ENCODE measurements at places on chromosomes 12 and 14.

GRCh38 chr14:51780006-51780692, 80.3 kb upstream of the GNG2 start:
- peak; percentile 74 for DNase-seq

GRCh38 chr12:46553266-46553665, 180.7 kb upstream of the SLC38A2 start:
- no peak for DNase-seq

DNA sequence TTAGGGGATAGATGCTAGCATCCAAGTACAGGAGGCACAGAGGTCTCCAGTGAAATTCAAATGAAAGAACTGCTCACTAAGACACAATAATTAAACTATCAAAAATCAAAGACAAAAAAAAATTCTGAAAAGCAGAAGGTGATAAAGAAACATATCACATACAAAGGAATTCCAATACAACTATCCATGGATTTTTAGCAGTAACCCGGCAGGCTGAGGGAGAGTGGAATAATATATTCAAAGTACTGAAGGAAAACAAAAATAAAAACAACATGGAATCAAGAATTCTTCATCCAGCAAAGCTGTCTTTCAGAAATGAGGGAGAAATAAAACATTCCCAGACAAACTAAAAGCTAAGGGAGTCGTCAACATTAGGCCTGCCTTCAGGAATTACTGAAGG, 31.9 kb downstream of the A2M start:
- no peak for DNase-seq

- DNase-seq: no peak
These were observed 36.4 kb downstream of the TMTC2 start for GRCh38 chr12:82723093-82723492.

- no peak for DNase-seq
These were observed 4.1 kb upstream of the KRT84 start for GRCh38 chr12:52389313-52390207.

DNA sequence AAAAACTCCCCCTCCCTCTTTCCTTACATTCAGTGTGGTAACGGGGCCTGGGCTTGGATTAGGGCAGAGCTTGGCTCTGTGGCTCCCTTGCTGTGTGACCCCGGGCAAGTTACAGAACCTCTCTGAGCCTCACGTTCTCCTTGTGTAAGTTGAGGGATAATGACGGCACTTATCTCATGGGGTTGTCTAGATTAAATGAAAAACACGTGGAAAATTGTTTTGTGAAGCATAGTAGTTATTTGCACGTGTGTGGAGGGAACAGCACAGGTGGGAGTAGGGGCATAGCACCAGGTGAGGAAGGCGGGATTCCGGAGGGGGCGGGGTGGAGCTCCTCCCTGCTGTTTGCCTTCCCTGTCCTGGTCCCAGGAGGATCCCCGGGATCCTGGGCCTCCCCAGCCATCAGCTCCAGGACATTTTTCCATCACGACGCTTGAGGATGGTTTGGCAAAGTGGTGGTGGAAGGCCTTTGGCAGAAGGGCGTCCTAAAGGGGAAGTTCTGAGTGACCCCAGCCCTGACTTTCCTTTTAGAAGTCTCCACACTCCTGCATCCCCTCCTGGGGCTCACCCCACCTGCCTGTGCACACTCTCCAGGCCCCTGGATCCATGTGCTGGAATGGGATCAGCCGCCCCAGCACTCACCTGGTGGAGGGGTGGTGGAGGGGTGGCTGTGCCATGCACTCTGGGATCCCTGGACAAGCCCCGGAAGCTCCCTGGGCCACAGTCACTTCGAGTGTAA, 22.7 kb downstream of the LRTM2 start:
- no peak for DNase-seq

DNA sequence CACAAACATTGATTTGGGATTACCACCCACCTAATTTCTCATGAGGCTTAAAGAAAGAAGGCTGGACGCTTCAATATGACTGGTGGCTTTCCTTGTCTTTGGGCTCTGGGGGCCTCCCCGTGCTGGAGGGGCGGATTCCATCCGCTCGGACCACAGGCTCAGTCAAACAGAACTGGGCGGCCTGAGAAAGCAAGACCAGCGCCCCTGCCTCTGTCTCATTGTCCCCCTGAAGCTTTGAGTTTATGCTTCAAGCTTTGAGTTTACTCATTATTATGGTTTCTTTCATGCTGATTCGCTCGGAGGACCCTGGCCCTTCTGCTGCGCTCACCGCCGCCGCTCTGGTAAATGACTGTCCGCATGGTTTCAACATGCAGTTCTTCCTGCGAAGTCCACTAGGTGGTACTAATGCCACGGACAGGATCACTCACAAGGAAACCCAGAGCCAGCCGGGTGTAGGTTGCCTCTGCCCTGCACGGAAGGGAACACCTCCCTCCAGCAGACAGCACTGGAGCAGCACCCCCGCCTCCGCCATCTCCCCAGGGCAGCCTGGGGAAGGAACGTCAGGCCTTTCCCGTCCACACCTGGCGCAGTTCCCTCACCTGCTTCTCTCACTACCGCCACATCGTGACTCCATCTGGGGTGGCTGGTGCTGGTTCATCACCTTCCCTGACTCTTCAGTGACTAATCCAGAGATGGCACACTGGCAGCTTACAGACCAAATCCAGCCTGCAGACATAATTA, 13.2 kb upstream of the TIGAR start:
- no peak for DNase-seq

GRCh38 chr12:52358575-52359350, 8.5 kb downstream of the KRT85 start:
- peak; percentile 33 for DNase-seq

DNA sequence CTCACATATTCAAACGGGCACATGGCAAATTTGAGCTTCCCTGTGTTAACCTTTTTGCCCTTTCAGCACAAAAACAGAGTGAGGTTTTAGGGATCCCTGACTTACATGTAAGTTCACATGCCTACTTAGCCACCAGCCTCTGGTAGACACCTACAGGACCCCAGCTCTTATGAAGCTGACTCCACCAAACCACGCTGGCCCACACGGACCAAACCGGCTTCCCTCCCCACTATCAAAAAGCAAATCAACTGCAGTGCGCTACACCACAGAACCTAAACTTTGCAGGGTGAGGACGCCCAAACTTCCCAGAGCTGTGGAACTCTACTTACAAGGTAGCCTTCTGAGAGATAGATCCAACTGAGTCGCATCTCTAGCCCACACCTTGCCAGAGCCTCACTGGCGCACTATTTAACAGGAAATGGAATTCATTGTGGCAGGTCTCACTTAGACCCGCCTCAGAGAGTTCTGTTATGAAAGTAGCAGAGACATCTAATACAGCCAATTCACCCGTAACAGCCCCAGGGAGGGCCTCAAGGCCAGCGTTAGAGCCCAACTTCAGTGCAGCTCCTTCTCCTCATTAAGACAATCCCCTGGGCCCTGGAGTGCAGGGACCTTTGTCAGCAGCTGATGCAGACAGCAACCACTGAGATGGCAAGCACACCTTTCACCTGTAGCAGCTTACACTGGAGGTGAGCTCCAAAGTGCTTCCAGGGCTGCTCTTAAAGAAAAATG, 49.2 kb downstream of the SH2B3 start:
- DNase-seq: no peak

DNA sequence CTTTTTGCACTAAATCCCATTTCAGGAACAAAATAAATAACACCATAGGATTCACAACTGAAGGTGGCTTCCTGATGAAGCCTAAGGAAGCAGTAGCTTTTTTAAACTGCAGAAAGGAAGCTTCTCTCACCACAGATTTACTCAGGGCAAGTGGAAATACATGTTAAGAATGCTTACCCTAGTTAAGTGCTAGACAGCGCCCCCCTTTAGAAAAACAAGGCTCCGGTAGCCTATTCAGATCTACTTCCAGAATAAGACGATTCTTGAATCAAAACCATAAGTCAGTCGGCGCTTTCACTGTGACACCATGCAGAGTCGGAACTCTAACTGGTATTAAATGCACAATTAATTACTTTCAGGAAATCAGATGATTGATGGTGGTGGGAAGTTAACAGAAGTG, 41.9 kb downstream of the E2F7 start:
- no peak for DNase-seq

- no peak for DNase-seq
These were observed 15.8 kb upstream of the OAS2 start for GRCh38 chr12:112962561-112962960.

DNA sequence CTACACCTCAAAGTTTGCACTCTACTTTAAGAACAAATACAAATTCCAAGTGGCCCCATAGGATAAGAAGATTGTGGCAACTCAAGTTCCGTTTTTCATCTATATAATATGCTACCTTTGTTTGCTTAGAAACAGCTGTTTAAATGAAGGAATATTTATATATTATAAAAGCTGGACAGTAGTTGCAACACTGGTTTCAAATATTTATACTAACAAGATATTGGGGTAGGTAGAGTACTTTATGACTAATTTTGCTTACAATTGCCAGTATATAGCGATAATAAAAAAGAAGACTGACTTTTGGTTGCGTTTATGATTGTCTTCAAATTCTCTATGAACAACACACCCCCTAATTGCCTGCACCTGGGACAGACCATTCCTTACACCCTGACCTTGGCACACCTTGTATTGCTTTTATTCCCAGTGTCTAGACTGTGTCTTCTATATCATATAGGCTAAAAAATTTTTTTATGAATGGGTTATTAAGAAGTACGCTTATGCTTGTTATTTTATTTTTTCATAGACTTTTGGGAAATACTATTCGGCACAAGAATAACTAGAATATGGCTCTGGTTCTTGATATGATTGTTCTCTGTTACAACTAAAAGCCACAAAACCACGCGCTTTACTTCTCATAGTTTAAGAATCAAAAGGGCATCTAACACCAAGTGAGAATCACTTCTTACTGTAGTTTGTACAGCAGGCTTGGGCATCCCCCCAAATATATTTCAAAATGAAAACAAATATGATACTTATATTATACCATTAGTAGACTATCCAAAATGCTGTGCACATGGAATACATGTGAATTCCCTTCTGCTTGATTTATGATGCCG, 455.4 kb upstream of the DCN start:
- DNase-seq: no peak

DNA sequence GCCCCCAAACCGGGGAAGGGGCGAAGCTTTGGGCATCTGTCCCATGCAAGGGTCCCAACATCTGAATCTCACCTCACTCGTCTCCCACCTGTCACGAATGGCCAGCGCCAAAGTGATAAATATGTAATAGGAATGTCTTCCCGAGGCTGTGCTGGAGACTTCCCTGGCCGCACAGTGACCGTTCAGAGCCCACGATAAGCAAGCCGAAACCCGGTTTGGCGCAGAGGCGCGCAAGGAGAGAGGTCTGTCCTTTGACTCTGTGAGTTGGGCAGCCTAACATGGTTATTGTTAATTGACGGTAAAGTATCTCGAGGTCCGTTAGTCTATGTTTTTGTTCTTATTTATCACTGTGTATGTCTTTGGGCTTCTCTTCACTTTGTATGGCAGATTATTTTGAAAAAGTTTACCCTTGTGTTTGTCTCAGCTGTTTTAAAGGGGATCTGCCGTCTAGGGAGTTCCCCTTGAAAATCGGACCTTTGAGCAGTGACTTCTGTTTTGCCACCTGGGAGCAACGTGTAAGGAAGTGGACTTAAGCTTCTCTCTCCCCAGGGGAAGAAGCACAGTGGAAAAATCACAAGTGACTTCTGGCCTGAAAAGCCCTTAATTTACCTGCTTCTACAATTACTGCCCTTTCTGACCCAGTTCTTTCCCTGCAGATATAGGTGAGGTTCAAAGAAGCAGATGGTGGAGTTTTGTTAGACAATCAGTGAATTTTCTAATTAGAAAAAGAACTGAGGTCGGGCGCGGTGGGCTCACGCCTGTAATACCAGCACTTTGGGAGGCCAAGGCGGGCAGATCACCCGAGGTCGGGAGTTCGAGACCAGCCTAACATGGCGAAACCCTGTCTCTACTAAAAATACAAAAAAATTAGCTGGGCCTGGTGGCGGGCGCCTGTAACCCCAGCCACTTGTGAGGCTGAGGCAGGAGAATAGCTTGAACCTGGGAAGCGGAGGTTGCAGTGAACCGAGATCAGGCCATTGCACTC, 1.1 kb upstream of the TM9SF1 start:
- no peak for DNase-seq

DNA sequence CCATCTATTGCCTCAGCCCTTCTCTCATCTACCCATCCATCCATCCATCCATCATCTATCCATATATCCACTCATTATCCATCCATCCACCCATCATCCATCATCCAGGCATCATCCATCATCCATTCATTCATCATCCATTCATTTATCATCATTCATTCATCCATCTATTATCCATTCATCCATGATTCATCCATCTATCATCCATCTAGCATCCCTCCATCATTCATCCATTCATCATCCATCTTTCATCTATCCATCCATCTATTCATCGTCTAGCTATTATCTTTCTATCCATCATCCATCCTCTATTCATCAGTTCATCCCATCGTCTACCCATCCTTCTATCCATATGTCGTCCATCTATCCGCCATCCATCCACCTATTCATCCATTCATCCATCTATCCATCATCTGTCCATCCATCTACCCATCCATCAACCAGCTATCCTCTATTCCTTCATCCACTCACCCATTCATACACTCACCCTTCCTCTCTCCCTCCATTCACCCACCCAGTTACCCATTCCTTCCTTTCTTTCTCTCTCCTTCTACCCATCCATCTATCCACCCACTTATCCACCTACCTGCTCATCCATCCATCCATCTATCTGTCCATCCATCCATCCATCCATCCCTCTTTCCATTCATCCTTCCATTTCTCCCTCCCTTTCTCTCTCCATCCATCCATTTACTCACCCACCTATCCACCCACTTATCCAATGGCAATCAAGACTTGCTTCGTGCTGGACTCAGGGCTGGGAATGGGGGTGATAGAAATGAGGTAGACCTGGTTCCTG, 59.3 kb downstream of the KIF26A start:
- no peak for DNase-seq

GRCh38 chr14:78593949-78594348, 423.8 kb downstream of the NRXN3 start:
- no peak for DNase-seq

DNA sequence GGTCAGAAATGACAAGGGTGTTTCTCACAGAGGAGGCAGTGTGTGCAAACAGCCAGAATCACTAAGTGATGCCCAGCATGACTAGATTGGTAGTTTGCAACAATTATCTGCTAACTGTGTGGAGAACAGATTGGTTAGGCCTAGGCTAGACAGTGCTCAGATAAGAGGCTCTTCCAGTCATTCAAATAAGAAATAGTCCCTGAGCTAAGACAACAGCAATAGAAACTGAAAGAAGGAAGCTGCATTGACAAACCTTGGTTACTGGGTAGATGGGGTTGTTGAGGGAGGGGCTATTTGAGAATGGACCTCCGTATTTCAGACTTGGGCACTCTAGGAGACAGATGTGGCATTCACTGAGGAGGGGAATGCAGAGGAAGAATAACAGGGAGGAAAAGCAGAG, 255.0 kb upstream of the NPAS3 start:
- DNase-seq: no peak

DNA sequence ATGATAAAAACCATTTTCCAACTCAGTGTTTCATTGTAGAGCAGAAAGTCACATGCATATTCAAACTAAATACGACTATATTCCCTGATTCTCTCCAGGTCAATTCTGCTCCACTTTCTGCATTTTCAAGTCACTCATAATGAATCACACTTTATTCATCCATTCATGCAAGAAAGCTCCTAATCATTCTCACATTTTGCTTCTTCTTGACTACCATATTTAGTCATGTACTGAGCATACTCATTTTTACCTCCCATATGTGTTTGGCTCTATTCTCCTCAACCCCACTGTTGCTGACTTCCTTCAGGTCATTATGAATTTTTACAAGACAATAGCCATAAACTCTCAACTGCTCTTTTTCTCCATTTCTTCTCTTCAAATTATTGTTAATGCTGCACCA, 43.4 kb upstream of the PIK3C2G start:
- DNase-seq: no peak

Measured in stimulated activated naive CD8-positive, alpha-beta T cell treated with anti-CD3 and anti-CD28 coated beads, Interleukin-15, Interleukin-2, amounts not matched to agents 100 U/mL and 50 U/mL, for 24 hours (primary cell).